ENCODE measurements at places on chromosomes 12 and 14.

GRCh38 chr14:92597906-92598905 lies 84.6 kb downstream of the RIN3 start:
- no peak for DNase-seq

- DNase-seq, result no peak
Measured at GRCh38 chr14:106619606-106620005, 1093.2 kb downstream of the TMEM121 start.

- no peak for DNase-seq
Measured at GRCh38 chr14:103296007-103296406, 38.0 kb upstream of the EIF5 start.

DNA sequence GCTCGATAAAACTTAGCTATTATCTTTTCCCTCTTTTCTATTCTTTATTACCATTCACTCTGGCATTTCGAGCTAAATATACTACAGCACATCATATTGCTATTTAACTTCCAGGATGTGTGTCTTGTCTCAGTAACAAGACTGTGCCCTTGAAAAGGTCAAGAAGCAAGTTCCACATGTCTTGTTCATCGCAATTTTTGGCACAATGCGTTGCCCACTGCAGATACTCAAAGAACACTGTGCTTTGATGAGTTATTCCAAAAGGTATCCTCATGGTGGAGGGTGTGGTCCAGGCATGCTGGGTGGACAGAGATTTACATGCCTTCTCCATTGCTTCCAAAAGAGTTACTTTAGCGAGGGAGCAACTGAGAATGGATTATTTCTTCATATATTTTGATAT lies 6.6 kb downstream of the E2F7 start:
- no peak for DNase-seq

GRCh38 chr12:105358789-105359188 lies 28.3 kb downstream of the C12orf75 start:
- no peak for DNase-seq

DNA sequence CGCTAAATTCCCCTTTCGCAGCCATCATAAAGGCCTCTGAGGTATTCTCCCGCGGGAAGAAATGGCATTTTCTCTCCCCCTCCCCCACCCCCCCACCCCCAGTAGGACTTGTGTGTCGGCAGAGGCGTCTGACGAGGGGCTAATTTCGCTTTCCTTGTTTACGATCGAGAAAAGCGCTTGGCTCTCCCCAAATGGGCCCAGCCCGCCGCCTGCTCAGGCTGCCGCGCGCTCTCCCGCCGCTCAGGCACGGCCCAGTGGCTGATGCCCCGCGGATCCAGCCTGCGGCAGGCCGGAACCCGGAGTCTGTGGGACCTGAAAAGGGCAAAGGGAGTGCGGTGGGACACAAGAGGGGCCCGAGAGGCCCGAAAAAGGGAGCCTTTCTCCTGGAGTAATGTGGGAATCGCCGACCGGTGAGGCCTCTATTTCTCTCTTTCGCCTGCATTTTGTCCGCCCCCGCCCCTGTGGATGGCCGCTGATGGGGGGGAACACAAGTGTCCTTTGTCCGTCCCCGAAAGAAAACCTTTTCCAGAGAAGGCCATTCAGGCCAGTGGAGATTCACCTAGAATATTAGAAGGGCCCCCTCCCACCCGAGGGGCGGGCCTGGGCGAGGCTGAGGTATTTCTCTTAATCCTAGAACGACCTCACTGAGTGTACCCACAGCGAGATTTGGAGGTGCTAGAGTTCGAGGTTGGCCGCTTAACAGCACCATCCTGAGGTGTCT lies 9.0 kb upstream of the HOXC6 start:
- no peak for DNase-seq

DNA sequence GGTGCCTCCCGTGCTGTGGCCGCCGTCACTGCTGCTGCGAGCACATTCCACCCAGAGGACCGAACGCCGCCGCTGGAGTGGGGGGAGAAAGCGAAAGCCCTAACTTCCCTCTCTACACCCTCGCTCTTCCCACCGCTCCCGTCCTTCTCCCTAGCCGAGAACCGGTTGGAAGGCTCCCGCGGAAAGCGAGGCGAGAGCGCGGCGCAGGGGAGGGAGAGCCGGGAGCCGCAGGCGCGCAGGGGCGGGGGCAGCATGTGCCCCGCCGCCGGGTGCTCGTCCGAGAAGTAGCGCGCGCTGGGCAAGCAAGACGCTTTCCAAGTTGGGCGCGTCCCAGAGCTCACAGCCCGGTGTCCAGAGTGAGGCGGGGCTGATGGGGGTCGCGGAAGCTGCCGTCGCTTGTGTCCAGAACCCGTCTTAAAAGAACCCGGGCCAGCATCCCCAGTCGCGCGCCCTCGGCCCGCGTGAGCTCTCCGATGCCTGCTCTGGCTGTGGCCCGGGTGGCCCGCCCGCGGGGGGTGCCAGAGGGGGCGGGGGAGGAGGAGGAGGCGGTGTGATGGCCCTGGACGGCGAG lies at the start of gene TRHDE:
Gene TRHDE, plus strand, starts transcription at position 280 of the 571 bp plus-strand sequence. Its CDS starts 274 bp downstream, at position 554.
- DNase-seq, result no peak

DNA sequence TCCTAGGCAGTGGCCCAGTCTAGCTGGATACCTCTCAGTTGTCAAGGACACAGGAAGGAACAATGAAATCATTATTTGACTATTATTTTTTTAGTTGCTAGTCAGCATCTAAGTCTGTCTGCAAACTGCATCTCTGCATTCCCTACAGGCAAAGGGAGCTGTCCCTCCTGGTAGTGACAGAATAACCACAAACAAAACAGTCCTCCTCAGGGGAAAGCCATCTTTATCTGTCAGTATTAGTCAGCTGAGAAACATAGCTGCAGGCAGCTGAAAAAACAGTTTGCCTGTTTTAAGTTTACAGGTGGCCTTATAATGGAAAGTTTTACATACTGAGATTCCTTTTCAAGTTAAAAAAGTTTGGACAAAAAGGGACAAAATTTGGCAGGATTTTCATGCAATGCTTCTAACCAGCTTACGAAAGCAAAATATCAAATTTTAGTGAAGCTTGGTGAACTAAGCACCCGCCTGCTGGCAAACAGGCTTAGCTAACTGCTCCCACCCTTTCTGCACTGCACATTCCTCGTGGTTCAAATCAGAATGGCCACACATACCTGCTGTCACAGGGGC lies 29.5 kb downstream of the SLC25A21 start:
- no peak for DNase-seq

DNA sequence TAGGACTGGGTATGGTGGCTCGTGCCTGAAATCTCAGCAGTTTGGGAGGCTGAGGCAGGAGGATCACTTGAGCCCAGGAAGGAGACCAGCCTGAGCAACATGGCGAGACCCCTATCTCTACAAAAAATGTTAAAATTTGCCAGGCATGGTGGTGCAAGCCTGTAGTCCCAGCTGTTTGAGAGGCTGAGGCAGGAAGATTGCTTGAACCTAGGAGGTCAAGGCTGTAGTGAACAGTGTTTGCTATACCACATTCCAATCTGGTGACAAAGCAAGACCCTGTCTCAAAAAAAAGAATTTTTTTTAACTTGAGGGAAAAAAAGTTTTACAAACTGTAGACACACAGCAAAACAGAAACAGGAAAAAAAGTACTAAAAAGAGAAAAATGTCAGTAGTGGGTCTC lies 2.3 kb upstream of the MAP3K9 start:
- DNase-seq, result no peak

DNA sequence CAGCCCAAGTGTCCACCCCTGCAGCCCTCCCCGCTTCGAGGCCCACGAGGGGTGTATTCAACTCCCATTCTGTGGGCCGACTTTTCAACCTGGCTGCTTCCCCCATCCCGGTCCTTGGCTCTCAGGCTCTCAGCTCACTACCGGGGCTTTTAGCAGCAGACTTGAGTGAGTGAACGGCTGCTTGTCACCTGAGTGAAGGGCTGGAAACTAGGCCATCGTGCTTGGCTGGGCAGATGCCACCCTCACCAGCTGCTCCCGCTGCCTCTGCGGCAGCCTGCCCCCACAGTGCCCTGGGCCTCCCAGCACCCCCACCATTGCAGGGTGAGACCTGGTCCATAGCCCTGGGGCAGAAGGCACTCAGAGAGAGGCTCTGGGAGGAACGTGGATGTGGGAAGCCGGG lies 59.9 kb downstream of the SLC6A12 start:
- no peak for DNase-seq

- no peak for DNase-seq
Measured at GRCh38 chr12:109968032-109968420, 28.1 kb downstream of the GIT2 start.

GRCh38 chr12:101931498-101932326 lies 54.3 kb downstream of the DRAM1 start:
- DNase-seq, result no peak

- DNase-seq, result no peak
Measured at GRCh38 chr12:114320101-114320500, 85.8 kb downstream of the TBX5 start.

- DNase-seq, result no peak
Measured at GRCh38 chr12:81359736-81360135, 281.9 kb downstream of the ACSS3 start.

GRCh38 chr12:48216785-48217184 lies 13.7 kb upstream of the OR10AD1 start:
- DNase-seq, result no peak

DNA sequence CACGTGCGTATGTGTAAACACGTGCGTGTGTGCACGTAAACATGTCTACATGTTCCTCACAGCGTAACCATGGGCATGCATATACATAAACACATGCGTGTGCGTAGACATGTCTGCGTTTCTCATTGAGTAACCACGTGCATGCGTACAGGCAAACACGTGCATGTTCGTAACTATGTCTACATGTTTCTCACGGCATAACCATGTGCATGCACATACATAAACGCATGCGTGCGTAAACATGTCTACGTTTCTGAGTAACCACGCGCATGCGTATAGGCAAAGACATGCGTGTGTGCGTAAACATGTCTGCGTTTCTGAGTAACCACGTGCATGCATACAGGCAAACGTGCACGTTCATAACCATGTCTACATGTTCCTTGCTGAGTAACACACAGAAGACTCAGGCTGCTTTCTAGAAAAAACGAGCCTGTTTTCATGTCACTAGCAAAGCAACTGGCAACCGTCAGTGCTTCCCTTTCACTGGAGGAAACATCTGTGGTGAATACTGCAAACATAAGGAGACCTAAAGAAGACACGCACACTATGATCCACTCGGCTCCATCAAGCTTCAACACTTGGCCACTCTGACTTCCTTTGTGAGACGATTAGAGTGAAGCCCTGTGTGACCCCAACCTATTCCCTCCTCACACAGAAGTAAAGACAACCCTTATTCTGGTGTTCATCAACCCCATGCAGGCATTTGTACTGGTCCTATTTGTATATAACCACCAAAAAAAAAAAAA lies 28.8 kb downstream of the POLE start:
- DNase-seq, result no peak

DNA sequence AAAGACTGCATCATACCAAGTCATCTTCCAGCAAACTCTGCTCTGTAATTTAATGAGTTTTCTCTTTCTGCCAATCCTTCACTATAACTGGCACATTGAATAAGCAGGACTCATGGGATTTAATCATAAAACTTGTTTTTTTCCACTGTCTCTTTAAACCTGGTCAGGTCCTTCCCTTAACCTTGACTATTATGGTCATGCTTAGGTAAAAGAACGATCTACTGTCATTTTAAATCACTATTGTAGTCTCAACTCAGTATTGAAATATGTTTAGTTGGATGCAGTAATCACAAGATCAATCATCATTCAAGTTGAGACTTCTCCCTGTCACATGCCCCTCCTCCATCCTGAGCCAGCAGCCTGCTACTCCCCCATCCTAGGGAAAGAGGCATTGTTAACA lies 56.1 kb downstream of the SLC35F4 start:
- DNase-seq, result no peak

DNA sequence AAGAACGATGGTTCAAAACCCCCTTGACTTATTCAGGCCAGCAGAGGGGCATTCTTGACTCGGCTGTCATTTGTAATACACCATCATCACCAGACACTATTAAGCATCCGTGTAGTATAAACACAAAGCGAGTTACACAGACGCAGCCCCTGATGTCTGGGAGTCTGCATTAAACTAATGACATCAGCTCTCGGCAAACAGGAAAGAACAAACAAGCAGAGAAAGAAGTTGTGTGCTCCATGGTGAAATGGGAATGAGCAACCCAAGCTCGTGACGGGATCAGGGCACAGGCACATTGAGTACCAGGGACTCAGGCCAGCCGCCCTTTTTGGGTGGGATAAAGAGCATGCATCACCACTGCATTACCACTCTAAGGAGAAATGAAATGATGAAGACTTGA lies 460.1 kb downstream of the MED13L start:
- no peak for DNase-seq

GRCh38 chr14:100988011-100988410 lies 84.5 kb upstream of the RTL1 start:
- no peak for DNase-seq

DNA sequence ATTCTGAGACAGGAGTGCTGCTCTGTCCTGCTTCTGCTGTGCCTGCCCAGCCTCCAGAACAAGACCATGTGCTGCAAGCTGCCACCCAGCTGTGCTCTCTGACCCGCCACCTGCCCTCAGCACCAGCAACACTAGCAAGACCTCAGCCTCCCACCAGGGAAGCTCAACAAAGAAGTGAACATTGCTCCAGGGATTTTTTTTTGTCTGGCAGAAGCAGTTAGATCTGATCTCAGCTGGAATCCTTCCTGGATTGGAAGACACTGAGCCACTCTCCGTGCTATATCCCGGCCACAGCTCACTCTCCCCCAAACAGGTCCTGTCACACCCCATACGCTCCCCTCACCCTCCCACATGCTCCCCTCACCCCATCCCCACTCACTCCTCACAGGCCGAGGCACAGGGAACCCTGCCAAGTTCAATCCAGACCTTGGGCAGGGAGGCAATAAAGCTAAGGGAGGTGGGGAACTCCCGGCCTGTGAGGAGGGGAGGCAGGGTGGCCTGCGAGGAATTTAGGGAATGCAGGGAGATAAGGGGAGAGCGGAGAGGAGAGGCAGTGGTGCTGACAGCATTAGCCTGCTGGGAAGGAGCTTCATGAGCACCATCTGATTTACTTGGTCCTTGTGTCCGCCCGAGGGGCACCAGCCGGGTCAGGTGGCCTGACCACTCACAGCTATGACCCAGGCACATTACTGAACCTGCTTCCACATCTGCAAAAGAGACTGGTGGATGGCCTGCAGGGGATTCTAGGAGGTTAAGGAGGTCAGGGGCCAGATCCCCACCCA lies 29.7 kb downstream of the CCDC85C start:
- DNase-seq, result no peak

- no peak for DNase-seq
Measured at GRCh38 chr12:18139989-18140596, 50.1 kb upstream of the RERGL start.

GRCh38 chr12:51240971-51241370 lies 2.3 kb downstream of the DAZAP2 start:
- DNase-seq, result no peak

DNA sequence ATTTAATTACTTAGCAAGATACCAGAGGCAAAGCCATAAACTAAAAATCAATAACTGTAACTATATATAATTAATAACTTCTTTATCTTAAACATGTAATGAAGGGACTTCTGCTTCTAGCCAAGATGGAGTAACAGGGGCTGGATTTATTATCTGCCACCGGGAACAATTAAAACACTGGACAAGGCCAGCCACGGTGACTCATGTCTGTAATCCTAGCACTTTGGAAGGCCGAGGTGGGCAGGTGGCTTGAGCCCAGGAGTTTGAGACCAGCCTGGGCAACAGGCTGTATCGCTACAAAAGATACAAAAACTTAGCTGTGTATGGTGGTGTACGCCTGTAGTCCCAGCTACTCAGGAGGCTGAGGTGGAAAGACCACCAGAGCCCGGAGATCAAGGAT lies 113.6 kb downstream of the TAOK3 start:
- DNase-seq, result no peak

Data from stimulated activated CD4-positive, alpha-beta T cell treated with anti-CD3 and anti-CD28 coated beads, Interleukin-1b, Interleukin-23, amount 100 ng/mL, for 24 hours (primary cell).